ENCODE measurements at places on chromosomes 12 and 14.

- DNase-seq: no peak
Observed at GRCh38 chr12:48940181-48940580, 14.9 kb upstream of the FKBP11 start.

DNA sequence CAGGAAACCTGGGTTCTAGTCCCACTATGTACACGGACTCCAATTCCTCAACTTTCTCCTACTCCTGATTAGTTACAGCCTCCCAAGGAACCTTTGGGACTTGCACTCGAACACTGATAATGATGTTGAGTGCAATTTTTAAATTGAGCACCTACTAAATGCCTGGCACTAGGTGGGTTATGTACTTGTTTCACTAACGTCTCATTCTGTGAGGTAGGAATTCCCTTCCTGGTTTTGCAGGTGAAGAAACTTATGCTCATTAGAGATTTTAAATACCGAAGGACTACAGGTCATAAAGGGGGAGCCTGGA, 536 bp downstream of the PARPBP start:
- DNase-seq: no peak

DNA sequence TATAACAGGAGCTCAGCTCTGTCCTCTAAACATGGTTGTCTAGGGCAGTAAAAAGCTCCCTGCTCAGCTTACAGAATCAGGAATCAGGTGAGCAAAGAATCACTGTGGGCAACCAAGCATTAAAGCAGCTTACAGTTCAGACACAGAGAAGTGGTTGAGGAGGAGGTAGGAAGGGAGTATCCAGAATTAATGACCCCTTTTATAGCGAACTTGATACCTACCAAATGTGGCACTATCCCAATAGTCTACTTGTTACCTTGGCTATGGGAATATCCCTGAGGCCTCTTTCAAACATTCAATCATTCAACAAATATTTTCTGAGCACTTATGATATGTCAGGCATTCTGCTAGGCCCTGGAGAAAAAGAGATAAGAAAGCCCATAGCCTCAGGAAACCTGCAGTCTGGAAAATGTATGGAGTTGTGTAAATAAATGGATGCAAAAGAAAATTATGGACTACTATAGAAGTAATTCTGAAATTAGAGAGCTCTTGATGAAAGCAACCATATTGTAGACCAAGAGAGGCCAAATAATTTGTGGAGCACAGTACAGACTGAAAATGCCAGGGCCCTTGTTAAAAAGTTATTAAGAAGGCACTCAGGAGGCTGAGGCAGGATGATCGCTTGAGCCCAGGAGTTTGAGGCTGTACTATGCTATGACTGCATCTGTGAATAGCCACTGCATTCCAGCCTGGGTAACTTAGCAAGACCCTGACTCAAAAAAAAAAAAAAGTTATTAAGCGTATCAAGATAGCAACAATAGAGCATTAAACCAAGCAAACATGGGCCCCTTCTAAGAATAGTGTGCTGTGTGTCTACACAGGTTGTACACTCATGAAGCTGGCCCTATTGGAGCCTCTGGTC, 134.0 kb upstream of the CPSF6 start:
- no peak for DNase-seq

GRCh38 chr12:51887476-51888315, at the start of gene ANKRD33:
ANKRD33 (plus strand) TSS chr12:51888103; CDS start chr12:51888187, 84 bp downstream.
- no peak for DNase-seq

DNA sequence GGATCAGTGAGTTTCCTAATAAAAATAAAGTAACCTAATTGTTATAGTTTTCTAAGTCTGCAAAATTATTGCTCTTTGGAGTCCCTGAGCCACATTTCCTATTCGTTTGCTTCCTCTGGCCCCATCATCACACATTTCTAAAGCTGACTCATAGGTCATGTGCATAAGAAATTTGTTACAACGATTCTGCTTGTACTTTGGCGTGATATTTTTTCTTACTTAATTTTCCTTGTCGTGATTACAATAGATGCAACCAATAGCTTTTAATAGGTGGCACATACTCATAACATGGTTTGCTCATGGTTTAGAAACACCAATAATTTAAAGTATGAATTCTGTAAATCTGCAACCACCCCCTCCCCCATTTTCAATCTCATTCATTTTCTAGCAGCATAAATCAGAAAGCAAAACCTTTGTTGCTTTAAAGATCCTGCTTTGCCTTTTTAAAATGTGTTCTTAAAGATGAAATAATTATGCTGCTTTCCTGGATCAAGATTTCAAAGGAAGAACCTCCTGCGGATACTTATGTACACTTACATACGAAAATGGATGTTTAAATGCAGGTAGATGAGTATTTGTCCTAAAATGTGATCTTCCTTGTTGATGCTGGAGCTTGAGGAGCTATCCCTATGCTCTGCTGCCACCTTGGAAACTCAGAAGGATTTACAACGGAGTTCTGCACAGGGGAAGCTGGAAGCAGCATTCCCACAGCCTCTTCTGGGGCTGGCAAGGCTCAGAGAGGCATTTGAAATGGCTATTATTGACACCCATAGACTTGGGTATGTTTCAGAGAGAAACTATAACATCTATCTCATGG, 1.7 kb upstream of the FLRT2 start:
- no peak for DNase-seq

DNA sequence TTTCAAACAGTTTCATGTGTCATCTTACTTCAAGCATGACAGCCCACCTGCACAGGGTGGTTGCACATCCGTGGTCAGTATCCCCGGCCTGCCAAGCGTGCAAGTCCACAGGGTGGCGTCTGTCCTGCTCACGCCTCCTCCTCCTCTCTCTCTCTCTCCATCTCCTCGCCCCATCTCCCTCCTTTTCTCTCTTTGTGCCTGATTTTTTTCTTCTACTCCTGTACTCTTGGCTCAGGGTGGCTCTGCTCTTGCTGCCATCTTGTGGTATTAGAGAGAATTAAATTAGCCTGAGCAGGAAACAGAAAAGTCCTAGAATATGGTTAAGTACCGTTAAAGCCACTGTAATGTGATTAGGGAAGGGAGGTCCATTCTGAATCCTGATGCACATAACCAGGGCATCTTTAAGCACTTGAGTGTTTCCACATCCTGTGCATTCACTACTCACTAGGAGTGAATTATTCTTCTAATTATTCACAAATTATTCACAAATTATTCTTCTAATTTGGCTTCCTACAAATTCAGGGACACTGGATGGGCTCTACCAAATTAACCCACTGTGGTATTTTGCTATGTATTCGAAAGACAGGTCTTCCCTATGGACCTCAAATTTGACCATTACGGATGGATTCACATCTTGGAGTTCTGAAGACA, 25.5 kb upstream of the DTX1 start:
- no peak for DNase-seq

GRCh38 chr12:67667276-67668073, 18.9 kb downstream of the DYRK2 start:
- no peak for DNase-seq

DNA sequence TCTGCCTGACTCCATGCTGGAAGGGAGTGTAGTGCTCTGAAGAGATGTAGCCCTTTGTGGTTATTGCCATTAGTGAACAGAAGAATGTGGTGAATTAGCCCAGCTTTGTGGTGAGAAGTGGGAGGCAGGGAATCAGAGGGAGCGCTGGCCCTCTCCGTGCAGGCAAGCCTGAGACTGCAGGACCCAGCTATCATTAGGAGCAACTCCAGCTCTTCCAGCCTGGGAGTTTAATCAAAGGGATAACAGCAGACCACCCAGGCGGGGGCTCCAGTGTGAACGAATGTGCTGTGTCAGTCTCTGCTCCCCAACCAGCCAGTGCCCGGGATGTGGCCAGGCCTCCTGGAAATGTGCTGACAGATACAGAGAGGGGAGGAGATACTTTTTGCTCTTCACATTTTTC, 142.7 kb downstream of the TTLL5 start:
- no peak for DNase-seq

- DNase-seq: peak; percentile 17
Observed at GRCh38 chr12:123937707-123938591, 34.7 kb downstream of the CCDC92 start.

- DNase-seq: no peak
Observed at GRCh38 chr12:128667193-128667592, 156.6 kb downstream of the SLC15A4 start.

- DNase-seq: no peak
Observed at GRCh38 chr12:23795494-23795893, 154.0 kb downstream of the SOX5 start.

- peak; percentile 56 for DNase-seq
Observed at GRCh38 chr12:1791104-1791841, 29.1 kb upstream of the LRTM2 start.

DNA sequence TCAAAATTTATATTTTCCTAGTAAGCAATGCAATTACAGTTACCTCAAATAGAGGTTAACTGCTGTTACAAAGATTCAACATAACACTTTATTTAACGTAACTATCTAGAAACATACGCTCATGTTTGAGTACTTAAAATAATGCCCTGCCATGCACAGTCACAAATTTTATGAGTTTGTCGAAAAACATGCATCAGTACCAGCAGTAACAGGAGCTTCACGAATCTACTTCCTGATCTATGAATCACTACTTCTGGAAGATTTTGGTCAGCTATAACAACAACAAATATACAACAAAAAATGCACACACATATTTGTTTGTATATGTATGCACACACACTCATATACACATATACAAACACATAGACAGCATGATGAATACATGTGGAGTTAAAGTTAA, 881.8 kb downstream of the FSCB start:
- no peak for DNase-seq

DNA sequence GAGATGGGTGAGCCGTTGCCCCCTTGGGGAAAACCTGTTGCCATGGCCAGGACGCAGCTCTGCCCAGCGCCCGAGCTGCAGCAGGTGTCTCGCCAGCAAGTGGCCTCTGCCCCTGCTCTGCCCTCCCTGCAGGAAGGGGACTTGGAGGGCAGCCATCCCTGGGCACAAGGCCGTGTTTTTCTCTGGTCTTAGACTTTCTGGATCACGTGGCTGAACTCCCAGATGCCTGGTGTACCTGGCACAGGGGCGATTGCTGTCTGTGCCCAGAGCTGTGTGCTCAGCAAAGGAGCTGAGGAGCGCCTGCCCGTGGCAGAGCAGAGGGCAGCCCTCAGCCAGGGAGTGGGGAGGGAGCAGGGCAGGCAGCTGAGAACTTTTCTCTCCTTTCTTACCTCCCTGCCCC, 38.0 kb downstream of the TMEM63C start:
- DNase-seq: no peak

- no peak for DNase-seq
Observed at GRCh38 chr12:107610021-107610859, 75.4 kb upstream of the PWP1 start.

- no peak for DNase-seq
Observed at GRCh38 chr12:94198469-94198868, 50.1 kb downstream of the PLXNC1 start.

GRCh38 chr14:72451054-72451972, 442.6 kb downstream of the DPF3 start:
- peak; percentile 6 for DNase-seq

GRCh38 chr14:79732911-79733655, 478.2 kb downstream of the DIO2 start:
- DNase-seq: no peak

DNA sequence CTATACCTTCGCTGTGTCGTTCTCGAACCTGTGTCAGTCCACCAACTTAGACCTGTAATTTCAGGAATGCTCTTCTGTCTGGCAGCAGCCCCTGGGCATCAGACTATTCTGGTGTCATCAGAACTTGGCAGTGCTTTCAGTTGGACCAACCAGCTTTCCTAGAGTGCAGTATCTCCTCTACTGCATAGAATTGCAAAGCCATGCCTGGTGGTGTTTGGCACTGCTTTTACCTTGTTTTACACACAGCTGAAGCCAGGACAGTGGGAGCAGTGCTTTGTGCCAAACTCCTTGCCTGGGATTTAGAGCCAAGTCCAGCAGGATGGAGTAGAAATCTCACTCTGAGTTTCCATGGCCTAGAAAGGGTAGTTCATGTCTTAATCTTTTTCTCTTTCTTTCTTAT, 1.5 kb downstream of the FLVCR2 start:
- DNase-seq: no peak

- no peak for DNase-seq
Observed at GRCh38 chr14:64974563-64974962, 2.4 kb upstream of the RAB15 start.

GRCh38 chr14:53539489-53540126, 386.5 kb upstream of the DDHD1 start:
- DNase-seq: no peak

DNA sequence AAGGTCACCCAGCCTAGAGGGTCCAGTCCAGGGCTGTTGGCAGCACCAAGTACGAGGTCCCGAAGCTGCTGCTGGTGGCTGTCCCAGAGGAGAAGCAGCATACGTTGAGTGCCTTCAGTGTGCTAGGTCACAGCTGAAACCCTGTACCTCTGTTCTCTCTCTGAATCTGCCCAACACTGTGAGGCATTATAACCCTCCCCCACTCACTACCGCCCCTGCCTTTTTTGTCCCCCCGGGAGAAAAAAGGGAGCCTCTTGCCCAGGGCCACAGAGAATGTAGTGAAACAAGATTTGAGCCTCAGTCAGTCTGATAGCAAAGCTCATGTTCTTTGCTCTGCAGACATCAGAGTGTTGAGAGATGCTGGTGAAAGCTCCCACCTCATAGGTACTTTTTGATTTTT, 53.4 kb downstream of the PPP2R5C start:
- DNase-seq: no peak

DNA sequence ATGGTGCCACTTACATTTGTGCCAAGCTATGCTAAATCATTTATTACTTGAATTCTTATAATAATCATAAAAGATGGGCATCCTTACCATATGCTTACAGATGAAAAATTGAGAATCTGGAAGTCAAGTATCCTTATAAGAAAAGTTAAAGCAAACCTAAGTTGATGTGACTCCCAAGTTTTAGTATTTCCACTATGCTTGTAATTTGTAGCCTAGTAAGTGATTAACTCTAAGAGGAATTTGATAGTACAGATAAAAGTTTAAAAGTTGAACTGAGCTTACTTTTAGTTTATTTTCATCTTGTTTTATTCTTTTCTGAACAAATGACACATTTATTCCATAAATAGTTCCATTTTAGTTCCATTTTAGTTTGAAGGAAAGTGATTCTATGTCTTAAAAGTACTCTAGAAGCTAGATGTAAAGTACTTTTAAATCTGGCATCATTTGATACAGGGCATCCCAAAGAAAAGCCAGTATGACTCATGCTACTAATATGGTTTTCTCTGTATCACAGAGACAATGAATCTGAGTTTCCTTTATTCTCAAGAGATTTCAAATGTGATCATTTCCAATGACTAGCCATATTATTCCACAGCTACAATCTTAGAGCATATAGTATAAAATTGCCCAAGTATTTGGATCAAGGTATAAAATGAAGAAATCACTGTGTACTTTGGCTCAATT, 596.0 kb downstream of the SLC16A7 start:
- DNase-seq: no peak

- DNase-seq: no peak
Observed at GRCh38 chr12:20040831-20041230, 327.5 kb upstream of the PDE3A start.

- DNase-seq: no peak
Observed at GRCh38 chr12:12399776-12400305, 43.0 kb downstream of the BORCS5 start.
